ENCODE measurements at places on chromosomes 1 and 21.

DNA sequence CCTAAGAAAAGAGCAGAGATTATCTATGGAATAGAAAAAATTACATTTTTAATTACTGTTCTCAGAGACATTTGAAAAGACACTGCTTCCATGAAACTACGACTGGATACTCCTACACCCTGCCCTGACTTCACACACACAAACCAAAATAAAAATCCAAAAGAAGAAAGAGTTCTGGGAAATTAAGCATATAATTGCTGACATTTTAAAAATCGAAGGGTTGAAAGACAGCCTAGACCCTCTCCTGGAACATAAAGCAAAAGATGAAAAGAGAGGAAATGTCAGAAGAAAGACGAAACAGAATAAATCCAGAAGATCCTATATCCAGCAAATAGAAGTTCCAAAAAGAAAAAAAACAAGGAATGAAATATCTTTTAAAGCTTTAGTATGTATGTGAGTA, 32.8 kb upstream of the EEIG2 start:
- no peak for DNase-seq

- no peak for DNase-seq
Observed at GRCh38 chr1:231750818-231751362, 124.3 kb downstream of the DISC1 start.

DNA sequence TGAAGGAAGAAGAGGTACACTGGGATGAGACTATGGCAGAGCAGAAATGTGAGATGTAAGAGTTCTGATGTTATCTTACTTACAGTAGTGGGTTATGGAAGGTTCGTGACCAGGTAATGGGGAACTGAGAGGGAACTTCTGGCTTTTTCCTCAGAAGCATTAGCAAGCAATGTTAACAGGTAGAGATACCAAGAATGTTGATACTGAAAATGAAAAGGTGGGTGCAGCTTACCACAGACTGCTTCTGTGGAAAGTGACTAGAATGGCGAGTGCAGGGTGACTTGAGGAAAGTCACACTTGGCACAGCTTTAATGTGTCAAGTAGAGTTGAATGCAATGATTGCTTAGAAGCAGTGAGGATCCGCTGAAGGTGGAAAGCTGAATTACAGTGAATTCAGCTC, 70.8 kb downstream of the PLA2G4A start:
- DNase-seq, result no peak

GRCh38 chr1:229076195-229076594, 194.7 kb upstream of the RAB4A start:
- DNase-seq, result no peak

- no peak for DNase-seq
Observed at GRCh38 chr21:14988760-14989159, 76.0 kb downstream of the NRIP1 start.

- no peak for DNase-seq
Observed at GRCh38 chr1:37704966-37705365, 12.7 kb downstream of the CDCA8 start.

- no peak for DNase-seq
Observed at GRCh38 chr1:88799491-88799890, 91.9 kb downstream of the GTF2B start.

GRCh38 chr1:207763091-207763490, 11.2 kb downstream of the CD46 start:
- no peak for DNase-seq

DNA sequence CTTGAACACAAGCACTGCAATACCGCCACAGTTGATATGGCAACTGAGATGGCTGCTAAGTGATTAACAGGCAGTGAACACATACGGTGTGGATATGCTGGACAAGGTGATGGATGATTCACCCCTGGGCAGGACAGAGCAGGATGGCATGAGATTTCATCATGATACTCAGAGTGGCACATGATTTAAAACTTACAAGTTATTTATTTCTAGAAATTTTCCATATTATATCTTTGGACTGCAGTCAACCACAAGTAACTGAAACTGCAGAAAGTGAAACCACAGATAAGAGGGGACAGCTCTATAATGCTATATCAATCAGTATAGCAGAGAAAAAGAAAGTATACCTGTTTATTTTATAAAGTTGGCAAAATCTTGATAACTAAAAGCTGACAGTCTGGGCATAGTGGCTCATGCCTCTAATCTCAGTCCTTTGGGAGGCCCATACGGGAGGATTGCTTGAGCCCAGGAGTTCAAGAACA, 47.9 kb downstream of the PHACTR4 start:
- no peak for DNase-seq

- DNase-seq, result peak; percentile 53
Observed at GRCh38 chr1:25799935-25800702, at the start of gene SELENON. SELENON (plus strand) TSS chr1:25800193; CDS start chr1:25800231, 38 bp downstream.

DNA sequence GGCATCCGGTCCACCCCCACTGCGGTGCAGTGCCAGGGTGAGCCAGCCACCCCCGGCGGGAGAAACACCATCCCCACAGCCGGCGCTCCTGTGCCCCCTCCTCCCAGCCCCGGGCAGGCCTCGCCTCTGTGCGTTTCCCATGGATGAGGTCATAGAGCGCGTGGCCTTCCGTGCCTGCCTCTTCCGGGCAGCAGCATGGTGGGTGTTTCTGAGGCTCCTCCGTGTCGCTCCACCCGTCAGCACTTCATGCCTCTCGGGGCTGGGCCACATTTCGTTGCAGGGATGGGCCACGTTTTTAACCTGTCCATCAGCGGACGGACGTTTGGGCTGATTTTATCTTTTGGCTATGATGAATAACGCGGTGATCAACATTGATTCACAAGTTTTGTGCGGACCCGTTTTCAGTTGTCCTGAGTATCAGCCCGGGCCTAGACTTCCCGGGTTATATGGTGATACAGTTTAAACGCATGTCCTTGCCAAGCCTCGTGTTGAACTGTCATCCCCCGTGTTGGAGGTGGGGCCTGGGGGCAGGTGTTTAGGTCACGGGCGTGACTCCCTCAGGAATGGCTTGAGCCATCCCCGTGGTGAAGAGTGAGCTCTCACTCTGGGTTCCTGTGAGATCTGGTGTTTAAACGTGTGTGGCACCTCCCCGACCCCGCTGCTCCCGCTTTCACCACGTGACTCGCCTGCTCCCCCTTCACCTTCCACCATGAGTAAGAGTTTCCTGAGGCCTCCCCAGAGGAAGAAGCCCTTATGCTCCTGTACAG, 64.8 kb downstream of the SLX9 start:
- no peak for DNase-seq

DNA sequence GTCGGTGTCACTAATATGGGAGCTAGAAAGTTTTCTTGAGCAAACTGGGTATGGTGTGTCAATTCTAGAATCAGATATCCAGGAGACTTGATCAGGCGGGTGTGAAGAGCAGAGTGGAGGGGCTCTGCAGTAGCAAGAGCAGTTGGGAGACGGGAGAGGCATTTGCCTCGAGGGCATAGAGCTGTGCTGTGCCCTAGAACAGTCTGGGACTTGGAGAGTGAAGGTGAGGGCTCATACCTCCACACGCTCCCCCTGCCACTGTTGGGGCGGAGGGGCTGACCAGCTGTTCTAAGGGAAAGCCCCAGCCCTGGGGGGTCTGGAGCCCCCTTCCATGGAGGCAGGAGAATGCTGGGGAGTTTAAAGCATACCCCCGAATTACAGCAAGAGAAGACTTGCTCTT, 33.8 kb downstream of the SIM2 start:
- DNase-seq, result no peak

GRCh38 chr1:200379940-200380588, 29.8 kb downstream of the ZNF281 start:
- DNase-seq, result no peak

- DNase-seq, result no peak
Observed at GRCh38 chr1:173823781-173824314, 625 bp upstream of the DARS2 start.

DNA sequence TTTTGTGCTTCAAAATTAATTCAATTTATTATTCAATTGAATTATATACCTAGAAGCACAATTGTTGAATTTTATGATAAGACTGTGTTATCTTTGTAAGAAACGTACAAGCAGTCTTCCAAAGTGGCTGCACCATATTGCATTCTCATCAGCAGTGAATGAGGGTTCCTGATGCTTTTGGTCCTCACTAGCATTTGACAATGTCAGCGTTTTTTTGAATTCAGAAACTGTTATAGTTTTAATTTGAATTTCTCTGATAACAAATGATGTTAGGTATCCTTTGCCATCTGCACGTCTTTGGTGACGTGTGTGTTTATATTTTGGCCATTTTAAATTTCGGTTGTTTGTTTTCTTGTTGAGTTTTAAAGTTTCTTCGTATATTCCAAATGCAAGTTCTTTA, 553.0 kb upstream of the ZP4 start:
- DNase-seq, result no peak

DNA sequence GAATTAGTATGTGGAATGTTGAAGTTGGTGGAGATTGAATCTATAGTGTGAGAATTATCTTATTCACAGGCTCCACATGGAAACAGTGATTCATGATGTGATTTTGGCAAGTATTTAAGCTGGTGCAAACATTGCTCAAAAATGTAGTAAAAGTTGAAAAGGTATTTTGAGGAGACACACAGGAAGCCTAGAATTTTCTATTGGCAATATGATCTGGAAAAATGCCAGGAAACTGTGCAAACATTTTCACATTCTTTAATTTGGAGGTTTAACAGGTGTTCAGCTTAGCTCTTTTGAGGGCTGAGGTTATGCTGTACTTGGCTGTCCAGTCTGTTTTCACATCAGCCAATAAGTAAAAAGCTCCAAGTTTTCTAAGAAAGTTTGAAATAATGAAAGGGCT, 327.3 kb downstream of the RWDD3 start:
- DNase-seq, result no peak

DNA sequence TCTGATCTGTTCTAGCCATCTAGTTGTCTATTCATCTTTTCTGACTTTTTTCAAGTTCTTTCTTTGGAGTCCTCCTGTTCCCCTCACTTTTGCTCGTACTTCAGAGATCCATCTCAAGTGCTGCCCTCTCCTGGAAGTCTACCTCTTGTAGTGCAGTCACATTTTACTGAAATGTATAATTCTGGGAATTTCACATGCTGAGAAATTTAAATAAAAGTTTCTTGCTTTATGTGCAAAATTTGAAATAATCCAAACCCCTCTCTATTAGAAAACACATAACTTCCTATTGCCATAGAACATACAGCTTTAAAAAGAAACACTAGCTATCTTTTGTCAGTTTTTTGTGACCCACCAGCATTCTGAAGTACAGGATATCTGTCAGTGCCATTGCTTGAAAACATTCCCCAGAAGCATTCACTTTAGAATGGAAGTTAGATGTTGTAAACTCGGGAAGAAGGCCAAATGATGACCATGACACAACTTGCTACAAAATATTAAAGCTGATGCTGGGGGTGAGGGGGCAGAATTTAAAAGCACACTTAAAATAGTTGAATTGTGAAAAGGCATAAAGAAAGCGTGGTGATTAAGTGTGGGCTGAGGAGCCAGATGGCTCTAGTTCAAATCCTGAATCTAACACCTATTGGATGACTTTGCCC, 22.0 kb downstream of the RLF start:
- DNase-seq, result no peak

- DNase-seq, result no peak
Observed at GRCh38 chr1:54361342-54361741, 44.9 kb downstream of the SSBP3 start.

GRCh38 chr1:43853161-43853921, 80.3 kb upstream of the ARTN start:
- no peak for DNase-seq

- no peak for DNase-seq
Observed at GRCh38 chr1:69862906-69863305, 295.2 kb downstream of the LRRC7 start.

- no peak for DNase-seq
Observed at GRCh38 chr1:32392325-32392724, 1.9 kb downstream of the BSDC1 start.

DNA sequence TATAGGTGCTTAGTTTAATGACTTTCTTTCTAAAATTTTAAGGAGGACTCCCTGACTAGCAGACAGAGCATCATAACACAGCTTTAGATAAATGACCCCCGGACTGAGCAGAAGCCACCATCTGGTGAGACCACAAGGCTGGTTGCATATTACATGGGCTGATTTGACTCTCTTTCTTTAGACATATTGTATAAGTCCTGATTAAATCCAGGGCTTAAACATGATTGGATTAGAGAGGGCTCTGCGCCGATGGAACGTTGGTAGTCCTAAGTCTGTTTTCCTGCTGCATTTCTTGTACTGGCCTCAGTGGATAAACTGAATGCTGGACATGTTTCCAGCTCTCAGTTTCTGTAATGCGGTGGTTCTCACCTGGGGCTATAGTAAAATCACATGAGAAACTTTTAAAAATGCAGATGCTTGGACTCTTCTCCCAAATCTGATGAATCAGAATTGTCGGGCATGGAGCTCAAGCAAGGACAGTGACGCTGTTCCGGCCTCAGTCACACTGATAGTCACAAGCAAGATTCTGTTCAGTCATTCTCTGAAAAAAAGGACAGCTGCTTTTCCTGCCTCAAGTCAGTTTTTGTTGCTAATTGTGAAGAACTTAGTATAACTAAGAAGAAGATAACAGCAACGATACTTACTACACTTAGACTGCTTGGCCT, 16.6 kb downstream of the DDI2 start:
- DNase-seq, result no peak

DNA sequence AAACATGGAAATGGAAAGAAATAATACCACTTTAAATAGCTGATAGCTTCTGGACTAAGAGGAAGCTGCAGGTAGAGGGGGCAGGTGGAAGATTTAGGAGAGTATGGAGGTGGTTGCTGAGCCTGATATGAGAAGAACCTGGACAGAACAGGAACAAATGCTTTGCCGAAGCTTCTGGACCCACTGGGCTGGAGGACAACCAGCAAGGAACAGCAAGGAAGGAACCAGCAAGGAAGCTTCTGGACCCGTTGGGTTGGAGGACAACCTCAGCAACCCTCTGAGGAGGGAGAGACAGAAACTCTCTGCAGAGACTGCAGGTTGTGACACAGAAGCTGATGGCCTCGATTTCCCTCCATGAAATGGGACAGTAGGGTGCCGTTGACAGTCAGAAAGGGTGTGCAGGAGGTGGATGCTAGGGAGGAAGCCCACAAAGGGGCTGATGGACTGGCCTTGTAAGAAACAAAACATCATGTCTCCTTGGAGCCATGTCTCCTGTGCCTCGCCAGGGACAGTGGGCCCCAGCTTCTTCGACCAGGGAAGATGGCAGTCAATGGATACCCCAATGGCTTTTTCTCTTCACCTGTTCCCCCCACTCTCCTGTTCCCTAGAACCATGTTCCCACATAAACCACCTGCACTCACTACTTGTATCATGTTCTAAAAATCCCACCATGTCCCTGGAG, 8.3 kb upstream of the WNT3A start:
- no peak for DNase-seq

- no peak for DNase-seq
Observed at GRCh38 chr1:7629465-7630195, 141.5 kb upstream of the VAMP3 start.

GRCh38 chr1:159084152-159084551, 7.6 kb upstream of the AIM2 start:
- no peak for DNase-seq

GRCh38 chr1:25428475-25429166, 2.1 kb upstream of the MACO1 start:
- DNase-seq, result no peak

DNA sequence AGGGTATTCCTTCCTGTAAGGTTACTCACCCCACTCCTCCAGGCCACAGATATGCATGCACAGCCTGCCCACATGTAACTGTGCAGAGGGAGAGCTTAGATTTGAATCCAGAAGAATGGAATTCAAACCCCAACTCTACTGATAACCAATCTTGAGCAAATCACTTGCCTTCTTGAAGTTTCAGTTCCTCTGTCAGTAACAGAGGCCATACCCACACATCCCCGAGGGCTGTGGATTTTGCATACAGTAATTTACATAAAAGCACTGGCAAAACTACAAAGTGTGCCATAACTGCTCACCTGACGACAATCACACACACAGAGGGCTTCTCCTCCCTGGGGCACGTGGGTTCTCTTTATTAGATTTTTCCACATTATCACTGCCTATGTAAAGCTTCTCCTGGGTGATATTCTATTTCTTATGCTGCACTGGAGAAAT, 18.6 kb downstream of the CD247 start:
- peak; percentile 31 for DNase-seq
